ENCODE measurements at places on chromosomes 12 and 14.

- DNase-seq = peak; percentile 46
These were observed 10.5 kb downstream of the ARHGEF25 start for GRCh38 chr12:57621497-57622292.

DNA sequence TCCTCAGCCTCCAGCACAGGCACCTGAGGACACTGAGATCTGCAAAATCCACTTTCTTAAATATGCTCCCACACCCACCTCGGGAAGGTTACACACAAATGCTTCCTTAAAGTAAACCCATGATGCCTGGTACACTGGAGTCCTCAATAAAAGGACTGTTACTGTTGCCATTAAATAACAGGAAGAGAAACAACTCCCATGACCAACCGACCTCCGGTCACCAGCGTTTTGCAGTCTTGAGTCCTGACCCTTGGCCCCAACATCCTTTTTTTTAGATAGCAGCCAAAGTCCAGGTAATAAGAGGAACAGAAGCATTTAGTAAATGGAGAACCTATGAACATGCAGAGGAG is 42.4 kb downstream of the ITPK1 start:
- DNase-seq = no peak

GRCh38 chr12:26122061-26122680 is 2.7 kb downstream of the BHLHE41 start:
- no peak for DNase-seq

DNA sequence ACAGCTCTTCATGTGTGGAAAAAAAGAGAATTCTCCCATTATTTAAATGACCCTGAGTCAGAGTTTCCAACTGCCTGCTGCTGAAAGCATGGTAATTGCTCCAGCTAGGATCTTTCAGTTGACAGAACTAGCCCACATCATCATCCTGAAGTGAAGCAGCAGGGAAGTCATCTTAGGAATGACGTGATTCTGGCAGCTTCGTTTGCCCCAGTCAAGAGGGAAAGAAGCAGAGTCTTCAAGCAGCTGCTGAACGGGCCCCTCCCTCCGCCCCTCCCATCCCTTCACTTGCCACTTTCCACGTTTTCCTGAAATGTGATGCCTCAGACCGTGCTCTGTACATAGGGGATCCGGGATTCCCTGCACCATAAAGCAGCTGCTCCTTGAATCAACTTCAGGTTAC is 455.0 kb upstream of the TMEM132C start:
- no peak for DNase-seq

DNA sequence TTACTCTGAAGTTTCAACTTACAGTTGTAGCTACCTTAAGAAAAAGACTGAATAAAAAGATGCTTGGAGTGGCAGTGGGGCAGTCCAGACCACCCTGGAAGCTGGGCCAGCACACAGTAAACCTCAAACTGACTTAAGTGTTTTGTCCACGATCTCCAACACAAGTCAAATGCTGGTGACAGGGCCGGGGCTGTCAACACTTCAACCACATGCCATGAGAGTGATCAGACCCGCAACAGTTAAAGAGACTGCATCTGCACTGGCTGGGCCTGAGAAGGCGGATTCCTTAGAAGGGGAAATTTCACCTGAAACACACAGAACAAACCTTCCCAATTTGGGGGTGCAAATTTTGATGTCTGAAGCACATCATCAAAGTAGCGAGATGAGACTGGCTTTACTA is 223.5 kb upstream of the CAND1 start:
- DNase-seq = no peak

GRCh38 chr12:130504110-130504839 is 166.6 kb downstream of the PIWIL1 start:
- no peak for DNase-seq

- no peak for DNase-seq
These were observed 182.1 kb downstream of the CAPZA3 start for GRCh38 chr12:18919871-18920511.

DNA sequence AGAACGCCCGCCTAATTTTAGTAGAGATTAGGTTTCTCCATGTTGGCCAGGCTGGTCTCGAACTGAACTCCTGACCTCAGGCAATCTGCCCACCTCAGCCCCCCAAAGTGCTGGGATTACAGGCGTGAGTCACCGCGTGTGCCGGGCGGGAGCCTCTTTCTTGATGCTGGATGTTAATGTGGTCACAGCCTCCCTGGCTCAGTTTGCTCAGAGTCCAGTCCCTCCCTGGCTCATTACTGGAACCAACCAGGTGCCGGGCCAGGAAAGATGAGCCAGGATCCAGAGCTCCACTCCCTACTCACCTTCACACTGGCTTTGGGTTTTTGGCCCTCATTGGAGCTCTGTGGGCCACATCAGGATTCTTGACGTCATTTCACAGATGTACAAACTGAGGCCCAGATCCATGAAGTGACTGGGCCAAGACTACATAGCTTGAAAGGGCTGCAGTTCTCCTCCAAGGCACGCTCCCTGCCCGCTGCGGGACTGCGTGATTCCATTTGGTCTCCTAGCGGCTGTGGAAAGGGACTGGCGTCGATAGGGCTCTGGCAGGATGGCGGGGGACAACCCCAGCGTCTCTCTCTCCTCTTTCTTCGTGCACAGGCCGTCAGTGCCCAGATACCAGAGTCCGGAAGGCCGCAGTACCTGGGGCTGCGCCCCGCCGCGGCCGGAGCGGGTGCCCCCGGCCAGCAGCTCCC is 5.1 kb upstream of the SHMT2 start:
- no peak for DNase-seq

DNA sequence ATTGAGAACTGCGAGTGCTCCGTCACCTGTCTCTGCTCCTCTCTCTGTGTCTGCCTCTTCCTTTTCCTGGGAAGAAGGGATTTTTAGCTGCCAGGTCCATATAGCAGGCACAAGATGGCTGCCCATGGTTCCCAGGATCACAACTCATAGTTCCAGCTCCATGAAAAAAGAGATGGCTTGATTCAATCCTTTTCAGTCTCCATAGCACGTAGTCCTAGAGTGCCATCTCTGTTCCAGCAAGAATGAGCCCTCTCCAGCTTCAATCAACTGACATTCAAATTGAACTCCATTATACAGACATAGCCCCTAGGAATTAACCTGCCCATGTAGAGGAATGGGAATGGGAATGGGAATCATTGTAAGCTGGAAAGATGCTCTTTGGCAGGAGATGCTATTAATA is 34.7 kb upstream of the RTRAF start:
- DNase-seq = no peak

DNA sequence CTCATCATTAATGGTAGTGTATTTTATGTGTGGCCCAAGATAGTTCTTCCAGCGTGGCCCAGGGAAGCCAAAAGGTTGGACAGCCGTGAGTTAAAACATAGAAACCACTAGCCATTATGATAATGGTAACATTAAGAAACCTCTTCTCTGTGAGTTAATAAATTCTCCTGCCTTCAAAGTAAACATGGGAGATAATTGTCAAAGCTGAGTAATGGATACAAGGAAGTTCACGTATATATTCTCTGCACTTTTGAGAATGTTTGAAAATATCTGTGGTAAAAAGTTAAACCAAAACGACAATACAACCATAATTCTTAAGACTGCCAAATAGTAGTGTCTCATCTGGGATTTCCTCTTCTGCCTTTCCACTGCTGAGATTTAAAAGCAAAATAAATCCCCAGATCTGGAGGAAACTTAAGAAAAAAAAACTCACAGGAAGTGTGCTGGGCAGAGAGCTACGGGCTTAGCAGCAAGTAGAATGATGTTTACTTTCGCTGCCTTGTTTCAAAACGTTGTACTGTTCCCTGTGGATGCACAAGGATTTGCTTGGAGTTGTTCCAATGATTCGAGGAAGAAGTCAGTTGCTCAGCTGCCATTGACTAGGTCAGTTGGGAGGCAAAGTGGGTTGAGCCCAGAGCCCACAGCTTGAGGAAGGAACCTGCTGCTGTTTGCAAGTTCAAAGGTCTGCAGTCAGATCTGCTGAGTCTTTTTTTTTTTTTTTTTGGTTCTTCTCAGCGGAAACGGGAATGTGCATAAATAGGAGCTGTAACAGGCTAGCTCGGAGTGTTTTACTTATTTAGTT is 1.7 kb downstream of the TPCN1 start:
- peak; percentile 89 for DNase-seq

DNA sequence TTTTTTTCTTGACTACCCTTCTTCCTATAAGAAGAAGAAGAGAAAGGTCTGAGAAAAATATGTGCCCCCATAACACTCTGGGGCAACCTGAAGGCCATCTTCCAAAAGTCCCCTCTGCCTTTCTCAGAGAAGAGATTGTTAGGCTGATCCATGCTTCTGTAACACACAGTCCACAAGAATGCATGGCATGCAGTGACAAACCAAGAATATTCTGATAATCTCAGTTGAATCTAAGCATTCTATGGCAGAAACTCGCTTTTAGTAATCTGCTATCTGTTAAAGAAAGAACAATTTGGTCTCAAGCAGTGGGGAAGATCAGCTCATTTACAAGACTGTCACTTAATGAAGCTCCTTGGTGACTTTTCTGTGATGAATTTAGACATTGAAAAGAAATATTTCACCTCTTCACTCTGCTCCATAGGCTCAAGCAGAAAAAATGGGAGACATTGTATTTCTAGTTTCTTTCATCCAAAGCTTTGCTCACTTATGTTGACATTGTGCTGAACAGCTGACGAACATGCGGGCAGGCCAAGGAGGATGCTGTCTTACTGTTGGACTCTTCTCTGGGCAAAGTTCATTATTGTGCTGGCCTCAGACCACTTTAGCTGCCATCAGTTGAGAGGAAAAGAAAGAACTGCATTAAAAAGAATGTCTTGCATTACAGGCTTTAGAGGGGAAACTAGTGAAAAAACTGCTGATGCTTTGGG is 957.1 kb downstream of the DIO2 start:
- DNase-seq = no peak

- no peak for DNase-seq
These were observed 283.2 kb upstream of the TBX3 start for GRCh38 chr12:114967151-114967550.

GRCh38 chr14:85644211-85644610 is 114.3 kb downstream of the FLRT2 start:
- DNase-seq = no peak

GRCh38 chr12:113724794-113725556 is 241.2 kb downstream of the RBM19 start:
- no peak for DNase-seq

- DNase-seq = no peak
These were observed 628 bp downstream of the SNRPF start for GRCh38 chr12:95859344-95859816.

DNA sequence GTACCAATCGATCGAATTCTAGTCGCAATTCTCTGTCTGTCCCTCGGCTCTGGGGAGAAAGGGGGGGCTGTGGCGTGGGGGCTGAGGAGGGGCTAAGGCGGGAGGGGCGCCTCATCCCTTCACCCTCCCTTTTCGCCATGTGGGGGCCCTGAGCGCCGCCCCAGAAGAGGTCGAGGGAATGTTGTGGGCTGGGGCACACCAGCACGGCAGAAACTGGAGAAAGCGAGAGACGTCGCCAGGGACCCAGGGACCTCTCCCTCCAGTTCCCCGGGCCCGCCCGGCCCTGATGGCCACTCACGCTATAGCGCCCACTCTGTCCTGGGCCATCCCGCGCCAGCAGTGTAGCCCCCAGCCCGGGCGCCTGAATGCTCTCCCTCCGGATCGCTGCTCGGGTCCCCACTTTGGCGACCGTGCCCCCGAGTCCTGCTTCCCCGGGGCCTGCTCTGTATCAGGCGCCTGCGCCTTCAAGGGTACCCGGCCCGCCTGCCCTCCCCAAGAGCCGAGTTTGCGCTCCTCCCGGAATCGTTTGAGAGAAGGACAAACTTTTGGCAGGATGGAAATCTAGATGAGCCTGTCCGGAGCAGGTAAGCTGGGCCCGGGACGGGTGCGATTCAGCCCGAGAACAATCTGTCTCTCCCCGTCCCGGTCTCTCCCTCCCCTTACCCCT is 62.6 kb downstream of the SMUG1 start:
- DNase-seq = peak; percentile 26

- no peak for DNase-seq
These were observed 12.5 kb downstream of the NAA25 start for GRCh38 chr12:112096070-112096469.

DNA sequence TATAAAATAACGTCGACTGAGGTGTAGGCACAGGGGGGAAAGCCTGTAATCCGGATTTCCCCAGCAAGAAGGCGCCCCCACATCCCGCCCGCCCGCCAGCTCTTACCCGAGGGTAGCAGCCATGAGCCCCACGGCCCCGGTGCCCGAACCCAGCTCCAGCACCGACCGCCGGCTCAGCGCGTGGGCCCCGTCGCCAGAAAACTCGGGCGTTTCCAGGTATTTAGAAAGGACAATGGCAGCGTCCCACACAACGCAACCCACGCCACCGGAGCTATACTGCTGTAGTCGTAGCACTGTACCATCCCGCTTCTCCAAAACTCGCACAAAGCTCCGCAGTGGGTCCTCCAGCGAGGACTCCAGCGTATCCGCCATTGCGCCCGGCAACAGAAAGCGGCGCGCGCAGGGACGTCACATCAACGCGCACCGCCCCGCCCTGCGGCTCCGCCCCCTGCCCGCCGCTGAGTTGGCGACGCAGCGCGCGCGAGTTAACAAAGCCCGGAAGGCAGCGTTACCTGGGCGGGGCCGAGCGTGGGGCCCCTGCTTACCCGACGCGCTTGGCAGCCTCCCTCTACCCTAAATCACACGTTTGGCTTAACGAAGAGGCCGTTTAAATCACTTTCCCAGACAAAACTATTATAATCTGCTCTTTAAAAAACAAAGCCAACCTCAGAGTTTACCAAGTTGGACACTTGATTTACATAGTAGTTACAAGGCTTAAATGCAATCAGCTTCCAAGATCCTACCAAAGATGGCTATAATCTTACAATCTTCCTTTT is at the start of gene VCPKMT:
VCPKMT (minus strand) TSS at position 392 of the 776 bp plus-strand sequence; CDS start at position 372, 20 bp downstream.
- DNase-seq = peak; percentile 94

DNA sequence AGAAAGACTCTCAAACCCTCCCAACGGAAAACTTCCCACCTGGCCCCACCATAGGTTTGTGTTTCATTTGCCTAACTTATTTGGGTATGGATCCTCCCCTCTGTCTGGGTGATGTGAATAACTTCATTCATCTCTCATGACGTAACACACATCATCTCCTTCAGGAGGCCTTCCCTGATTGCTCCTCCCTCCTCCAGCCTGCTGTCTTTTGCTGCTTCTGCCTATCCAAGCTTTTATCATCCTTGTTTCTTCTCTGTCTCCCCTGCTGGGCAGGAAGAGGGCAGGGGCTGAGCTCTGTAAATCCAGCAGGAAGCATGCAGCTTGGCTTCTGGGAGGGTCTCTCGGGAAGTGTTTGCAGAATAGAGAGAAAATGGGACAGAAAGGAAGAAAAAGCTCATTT is 766.0 kb upstream of the TBX3 start:
- DNase-seq = no peak

DNA sequence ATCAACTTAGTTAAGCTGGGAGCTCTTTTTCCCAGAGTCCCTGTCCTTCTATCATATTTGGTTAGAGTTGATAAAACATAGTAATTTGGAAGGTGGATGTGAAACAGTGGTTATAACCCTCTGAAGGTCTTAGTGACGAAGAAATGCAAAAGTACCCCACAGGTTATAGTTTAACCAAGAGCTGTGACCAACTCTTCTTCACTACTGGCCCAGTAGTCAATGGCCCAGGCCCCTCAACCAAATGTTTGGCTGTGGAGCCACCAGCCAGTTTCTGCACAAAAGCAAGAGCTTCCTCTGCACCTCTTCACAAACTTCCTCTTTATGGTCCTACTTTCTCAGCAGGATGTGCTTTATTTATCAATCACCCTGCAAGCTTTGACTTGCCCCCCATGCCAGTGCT is 132.6 kb downstream of the BMP4 start:
- DNase-seq = no peak

- DNase-seq = no peak
These were observed 124.1 kb upstream of the LGR5 start for GRCh38 chr12:71315328-71315985.
